ENCODE measurements at places on chromosomes 6 and 20. TPM values are rescaled to one million over a fixed set of nuclear protein-coding genes. Genes with fewer than 3 reads are reported as not detected.

- DNase-seq: no peak
These were observed 210.2 kb downstream of the MMUT start for GRCh38 chr6:49252901-49253300.

- DNase-seq: no peak
These were observed 881 bp downstream of the BICRAL start for GRCh38 chr6:42782689-42783176.

RIPOR3 gene
- 1.8 TPM for total RNA-seq

OCSTAMP gene
- total RNA-seq: not detected

DNA sequence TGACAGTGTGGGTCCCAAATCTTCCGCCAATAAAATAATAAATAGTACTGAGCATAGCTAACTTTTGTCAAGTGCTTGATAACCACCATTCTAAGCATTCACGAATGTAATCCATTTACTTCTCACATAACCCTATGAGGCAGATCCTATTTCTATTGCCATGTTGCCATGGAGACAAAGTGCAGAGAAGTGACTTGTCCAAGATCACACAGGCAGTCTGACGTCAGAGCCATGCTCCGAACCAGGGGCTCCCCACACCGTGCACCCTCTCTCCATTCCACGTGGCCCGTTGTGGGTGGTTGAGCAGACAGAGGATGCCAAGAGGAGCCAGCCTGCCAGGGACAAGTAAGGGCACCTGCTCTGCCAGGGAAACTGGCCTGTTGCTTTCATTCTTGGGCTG lies 38.9 kb downstream of the CDH22 start:
- no peak for DNase-seq

- no peak for DNase-seq
These were observed 34.3 kb upstream of the QKI start for GRCh38 chr6:163380216-163380615.
